ENCODE measurements at places on chromosomes 7 and 10.
A peak's percentile ranks its signal among the peaks of the same experiment; 100 is the strongest.

- peak; percentile 23 for DNase-seq
Measured at GRCh38 chr7:131108212-131108940, 219.3 kb upstream of the MKLN1 start.

DNA sequence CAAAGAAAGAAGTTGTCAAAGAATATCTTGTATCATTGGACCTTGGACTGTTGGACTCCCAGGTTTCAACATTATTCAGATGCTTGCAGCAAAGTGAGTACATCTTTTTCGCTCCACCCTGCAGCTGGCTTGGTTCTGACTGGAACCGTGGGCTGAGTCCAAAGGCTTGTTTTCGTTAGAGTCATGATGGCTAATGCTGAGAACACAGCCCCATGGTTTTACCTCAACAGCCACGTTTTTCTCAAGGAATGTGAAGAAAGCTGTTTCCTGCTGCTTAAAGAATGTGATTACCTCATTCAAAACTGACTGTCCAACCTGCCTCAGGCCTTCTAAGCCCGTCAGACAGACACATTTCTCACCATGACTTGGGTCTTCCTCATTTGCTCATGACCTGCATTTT, 69.5 kb downstream of the STEAP1B start:
- peak; percentile 44 for DNase-seq

DNA sequence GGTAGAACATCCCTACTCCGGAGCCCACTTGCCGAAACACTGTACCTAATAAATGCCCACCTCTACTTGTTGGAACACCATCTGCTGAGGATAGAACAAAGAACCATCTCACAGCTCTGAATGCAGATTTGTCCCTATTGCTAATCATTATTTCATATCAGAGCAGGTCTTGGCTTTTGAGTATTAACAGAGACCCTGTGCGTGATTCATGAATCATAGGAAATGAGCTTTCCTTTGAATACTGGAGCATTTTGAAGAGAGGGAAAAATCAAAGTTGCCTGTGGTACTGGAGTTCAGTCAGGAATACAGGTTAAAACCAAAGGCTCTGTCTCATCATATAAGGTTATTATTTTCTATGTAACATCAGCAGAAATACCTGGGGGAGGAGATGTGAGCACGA, 1132.3 kb downstream of the XPNPEP1 start:
- no peak for DNase-seq

GRCh38 chr10:118729641-118730258, 25.0 kb downstream of the CACUL1 start:
- no peak for DNase-seq

GRCh38 chr10:104406715-104407650, 53.4 kb downstream of the CFAP58 start:
- DNase-seq, result peak; percentile 71

DNA sequence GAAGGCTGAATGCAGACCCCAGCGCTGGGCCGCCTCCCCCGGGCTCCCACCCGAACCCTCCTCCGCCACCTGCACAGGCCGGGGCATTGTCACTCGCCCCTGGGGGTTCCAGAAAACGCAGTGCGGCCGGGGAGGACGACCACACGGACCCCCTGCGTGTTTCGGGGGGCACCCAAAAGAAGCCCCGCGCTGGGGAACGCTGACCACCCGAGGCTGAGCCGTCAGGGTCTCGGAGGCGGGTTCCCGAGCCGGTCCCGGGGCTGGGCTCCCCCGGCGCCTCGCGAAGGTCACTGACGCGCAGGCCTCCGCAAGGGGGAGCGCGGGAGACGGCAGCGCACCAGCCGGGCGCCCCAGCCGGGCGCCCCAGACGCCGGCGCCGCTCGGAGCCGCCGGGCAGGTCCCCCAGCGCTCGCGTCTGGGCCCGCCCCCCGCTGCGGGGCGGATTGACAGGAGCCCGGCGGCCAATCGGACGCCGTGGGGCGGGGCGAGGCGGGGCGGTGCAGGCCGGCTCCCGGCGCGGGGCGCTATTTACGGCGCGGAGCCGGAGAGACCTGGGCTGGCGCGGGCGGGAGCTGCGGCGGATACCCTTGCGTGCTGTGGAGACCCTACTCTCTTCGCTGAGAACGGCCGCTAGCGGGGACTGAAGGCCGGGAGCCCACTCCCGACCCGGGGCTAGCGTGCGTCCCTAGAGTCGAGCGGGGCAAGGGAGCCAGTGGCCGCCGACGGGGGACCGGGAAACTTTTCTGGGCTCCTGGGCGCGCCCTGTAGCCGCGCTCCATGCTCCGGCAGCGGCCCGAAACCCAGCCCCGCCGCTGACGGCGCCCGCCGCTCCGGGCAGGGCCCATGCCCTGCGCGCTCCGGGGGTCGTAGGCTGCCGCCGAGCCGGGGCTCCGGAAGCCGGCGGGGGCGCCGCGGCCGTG, at the start of gene BAMBI:
TSS of gene BAMBI (plus strand) at position 554 of the 920 bp plus-strand sequence. CDS start 377 bp downstream, outside the sequence.
- peak; percentile 99 for DNase-seq

DNA sequence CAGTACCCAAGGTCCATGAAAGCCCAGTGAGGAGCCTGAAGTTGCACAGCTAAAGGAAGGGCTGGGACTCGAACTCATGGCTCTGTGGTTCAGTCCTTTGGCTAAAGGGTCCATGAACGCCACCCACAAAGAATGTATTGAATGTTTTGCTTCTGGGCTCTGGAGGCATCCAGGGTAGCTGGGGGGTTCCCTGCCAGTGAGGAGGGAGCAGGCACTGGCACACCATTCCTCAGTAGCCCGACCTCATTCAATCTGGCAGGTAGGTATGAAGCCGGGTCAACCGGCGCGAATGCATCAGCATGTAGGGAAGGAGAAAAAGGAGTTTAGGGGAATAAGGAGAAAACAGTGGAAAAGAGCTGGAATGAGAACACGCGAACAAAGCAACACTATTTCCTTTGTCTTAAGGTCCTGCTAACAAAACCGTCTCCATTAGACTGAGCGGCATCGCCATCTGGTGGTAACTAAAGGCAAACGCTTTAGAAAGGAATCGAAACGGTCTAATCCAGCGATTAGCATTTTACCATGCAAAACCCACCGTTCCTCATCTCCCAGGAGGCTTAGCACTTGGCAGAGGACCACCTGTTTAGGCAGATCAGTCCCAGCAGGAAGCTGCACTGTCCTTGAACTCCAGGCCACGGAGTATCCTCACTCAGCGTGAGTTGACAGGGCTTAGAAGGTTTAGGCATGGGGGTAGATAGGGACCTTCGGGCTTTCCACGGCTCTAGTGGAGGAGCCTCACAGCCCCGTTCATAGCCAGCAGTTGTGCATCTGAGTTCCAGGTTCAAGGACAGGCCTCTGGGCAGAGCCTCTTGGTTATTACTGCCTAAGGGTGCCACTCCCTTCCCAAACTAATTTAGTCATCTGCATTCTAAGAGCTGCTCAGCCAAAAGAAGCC, 122.8 kb downstream of the UBE2H start:
- peak; percentile 91 for DNase-seq

- no peak for DNase-seq
Measured at GRCh38 chr7:27567266-27567665, 95.4 kb downstream of the HIBADH start.

DNA sequence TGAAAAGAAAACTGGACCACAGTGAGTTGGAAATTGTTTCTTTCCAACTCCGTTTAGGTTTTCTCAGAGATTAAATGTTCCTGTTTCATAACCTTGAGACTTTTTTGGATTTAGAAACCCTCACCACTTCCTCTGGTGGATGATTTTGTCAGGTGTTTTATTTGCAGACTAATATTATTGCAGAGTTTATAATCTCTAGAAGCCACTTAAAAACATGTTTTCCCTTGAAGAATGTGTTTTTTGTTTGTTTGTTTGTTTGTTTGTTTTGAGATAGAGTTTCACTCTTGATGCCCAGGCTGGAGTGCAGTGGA, 520 bp upstream of the MICU1 start:
- DNase-seq, result no peak
